ENCODE measurements at places on chromosomes 12 and 14. TPM values are rescaled to one million over a fixed set of nuclear protein-coding genes. Genes with fewer than 3 reads are reported as not detected.

GALNT8 gene
- 43.5 TPM for total RNA-seq

BICDL1 gene
- total RNA-seq = 25.4 TPM

SLC39A5 gene
- not detected for total RNA-seq

ETFBKMT gene
- 3.4 TPM for total RNA-seq

FOXA1 gene
- not detected for total RNA-seq

TUNAR gene
- 5.8 TPM for total RNA-seq

KCNA1 gene
- total RNA-seq = 1.1 TPM

KIF26A gene
- 13.1 TPM for total RNA-seq

KRT71 gene
- total RNA-seq = not detected

TBC1D30 gene
- total RNA-seq = 72.2 TPM

SLCO1B1 gene
- total RNA-seq = 0.16 TPM

CYP27B1 gene
- total RNA-seq = not detected

RAB15 gene
- 28.9 TPM for total RNA-seq

RPS6KA5 gene
- total RNA-seq = 11.2 TPM

INHBE gene
- total RNA-seq = not detected

ARG2 gene
- total RNA-seq = 49.0 TPM

PROX2 gene
- total RNA-seq = not detected

DHRS2 gene
- total RNA-seq = 0.31 TPM

FIGNL2 gene
- total RNA-seq = 0.47 TPM

CDCA3 gene
- 3.9 TPM for total RNA-seq

COPS7A gene
- 37.1 TPM for total RNA-seq

BDKRB2 gene
- total RNA-seq = 0.16 TPM

TROAP gene
- total RNA-seq = 1.2 TPM

TAC3 gene
- total RNA-seq = 1.6 TPM

PPFIBP1 gene
- total RNA-seq = 108 TPM

CLECL1 gene
- not detected for total RNA-seq

PSMB5 gene
- total RNA-seq = 149 TPM

RD3L gene
- not detected for total RNA-seq

ADAM20 gene
- total RNA-seq = 2.5 TPM

RNASE4 gene
- total RNA-seq = 2.2 TPM

JPH4 gene
- total RNA-seq = 28.9 TPM

MYO1H gene
- total RNA-seq = 0.16 TPM

PLEK2 gene
- total RNA-seq = 0.47 TPM

NR1H4 gene
- not detected for total RNA-seq

FGF6 gene
- total RNA-seq = not detected

DAO gene
- not detected for total RNA-seq

ARHGAP9 gene
- total RNA-seq = 0.94 TPM

PAX9 gene
- under 0.01 TPM for total RNA-seq

FGF23 gene
- not detected for total RNA-seq

LRP1-AS gene
- total RNA-seq = not detected

BEGAIN gene
- 8.1 TPM for total RNA-seq

TOMM20L gene
- total RNA-seq = not detected

MDM2 gene
- total RNA-seq = 60.7 TPM

KRT75 gene
- not detected for total RNA-seq

EID3 gene
- 5.5 TPM for total RNA-seq

ACSM4 gene
- not detected for total RNA-seq

GZMH gene
- not detected for total RNA-seq

MYRFL gene
- total RNA-seq = 0.78 TPM

SIX6 gene
- total RNA-seq = not detected
